ENCODE measurements at places on chromosomes 4 and X.

DNA sequence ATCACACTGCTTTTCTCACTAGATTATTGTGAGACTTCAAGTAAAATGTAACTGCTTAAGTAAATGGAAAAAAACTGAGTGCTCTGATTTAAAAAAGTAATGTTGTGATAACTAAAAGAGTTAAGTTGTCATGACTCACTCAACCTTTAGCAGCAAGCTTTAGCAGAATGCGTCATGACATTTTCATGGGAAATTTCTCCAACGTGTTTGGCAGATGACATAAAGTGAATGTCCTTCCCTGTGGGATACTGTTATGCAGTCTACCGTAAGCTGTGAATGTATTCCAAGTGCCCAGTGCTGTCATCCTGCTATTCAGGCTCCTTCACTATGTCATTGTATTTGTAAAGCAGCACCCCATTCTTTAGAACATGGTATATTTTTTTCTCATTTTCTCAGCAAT, 136.2 kb downstream of the CPXCR1 start:
- H3K36me3 ChIP-seq = no peaks in the 10 kb centered on the region
- H3K27ac ChIP-seq = no peak overlapping the region
- H3K27me3 ChIP-seq = no peaks in the 10 kb centered on the region
- no peaks in the 10 kb centered on the region for H3K4me1 ChIP-seq
- no peak overlapping the region for H3K4me3 ChIP-seq

GRCh38 chr4:16443504-16444088, 217.3 kb upstream of the TAPT1 start:
- no peaks in the 10 kb centered on the region for H3K27me3 ChIP-seq
- no peaks in the 10 kb centered on the region for H3K4me1 ChIP-seq
- DNase-seq = no peak
- no peak overlapping the region for H3K27ac ChIP-seq
- H3K4me3 ChIP-seq = no peak overlapping the region

DNA sequence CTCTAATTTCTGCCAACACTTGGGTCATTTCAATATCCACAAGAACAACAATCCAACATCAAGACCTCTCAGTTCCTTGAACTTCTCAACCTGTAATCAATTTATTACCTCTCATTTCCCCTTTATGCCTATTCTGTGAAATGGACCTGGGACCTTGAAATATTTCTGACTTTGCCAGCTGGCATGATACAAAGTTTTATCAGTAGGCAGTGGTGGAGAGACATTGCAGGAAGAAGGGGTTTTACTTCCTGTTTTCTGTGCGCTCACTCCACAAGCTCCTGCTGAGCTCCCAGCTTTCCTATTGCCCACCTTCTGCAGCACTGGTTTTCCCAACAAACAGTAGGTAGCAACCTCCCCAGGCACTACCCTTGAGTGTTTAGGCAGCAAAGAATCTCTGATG, 3.5 kb upstream of the ARHGEF6 start:
- no peaks in the 10 kb centered on the region for H3K36me3 ChIP-seq
- H3K4me3 ChIP-seq = no peak overlapping the region
- peaks cover 3% of the 10 kb centered on the region for H3K27me3 ChIP-seq

DNA sequence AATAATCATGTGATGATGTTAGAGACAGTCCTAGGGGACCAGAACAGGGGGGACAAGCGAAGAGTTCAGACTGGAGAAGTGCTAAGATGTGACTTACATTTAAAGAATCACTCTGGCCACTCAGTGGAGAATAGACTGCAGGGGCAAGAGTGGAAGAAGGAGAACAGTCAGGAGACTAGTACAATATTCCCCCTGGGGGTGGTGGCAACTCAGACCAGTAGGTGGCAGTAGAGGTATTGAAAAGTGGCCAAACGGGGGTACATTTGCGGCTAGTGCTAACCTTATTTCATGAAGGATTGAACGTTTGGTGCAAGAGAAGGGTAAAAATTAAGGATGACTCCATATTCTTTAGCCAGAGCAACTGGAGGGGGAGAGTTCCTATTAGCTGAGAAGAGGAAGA, 2.7 kb upstream of the BMX start:
- no peak for DNase-seq
- H3K27me3 ChIP-seq = peaks cover 22% of the 10 kb centered on the region
- no peak overlapping the region for H3K4me3 ChIP-seq
- H3K4me1 ChIP-seq = peaks cover 8% of the 10 kb centered on the region
- H3K36me3 ChIP-seq = no peaks in the 10 kb centered on the region
- no peak overlapping the region for H3K27ac ChIP-seq
